ENCODE measurements at places on chromosomes 12 and 14.
A peak's percentile ranks its signal among the peaks of the same experiment; 100 is the strongest.

DNA sequence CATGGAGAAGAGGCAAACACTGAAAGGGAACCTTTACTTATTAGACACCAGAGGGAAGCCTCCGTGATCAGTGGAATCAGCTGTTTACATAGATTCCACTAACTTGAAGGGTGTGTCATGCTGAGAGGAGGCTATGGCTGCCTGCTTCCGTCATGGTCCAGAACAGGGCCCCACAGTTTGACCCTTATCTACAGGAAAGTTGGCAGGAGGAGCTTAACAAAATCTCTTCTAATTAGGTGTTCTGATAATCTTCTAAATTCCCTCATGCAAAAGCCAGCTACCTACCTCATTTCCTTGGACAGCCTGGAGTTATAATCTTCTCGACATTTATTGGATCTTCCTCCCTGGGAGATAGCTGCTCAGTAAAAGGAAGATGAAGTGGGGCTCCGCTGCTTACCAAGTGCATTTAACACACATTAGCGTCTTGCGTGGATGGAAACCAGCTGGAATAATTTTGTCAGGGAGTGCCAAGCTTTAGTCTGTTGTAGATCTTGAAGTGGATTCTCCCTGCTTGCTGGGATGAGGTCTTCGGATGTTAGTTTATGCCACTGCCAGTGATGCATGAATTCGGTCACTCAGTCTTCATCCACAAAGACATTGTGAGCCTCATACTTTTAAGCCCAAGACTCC lies 171.0 kb downstream of the PAH start:
- no peak for ATAC-seq

- no peak for ATAC-seq
Observed at GRCh38 chr12:124867401-124867930, 3.8 kb upstream of the SCARB1 start.

DNA sequence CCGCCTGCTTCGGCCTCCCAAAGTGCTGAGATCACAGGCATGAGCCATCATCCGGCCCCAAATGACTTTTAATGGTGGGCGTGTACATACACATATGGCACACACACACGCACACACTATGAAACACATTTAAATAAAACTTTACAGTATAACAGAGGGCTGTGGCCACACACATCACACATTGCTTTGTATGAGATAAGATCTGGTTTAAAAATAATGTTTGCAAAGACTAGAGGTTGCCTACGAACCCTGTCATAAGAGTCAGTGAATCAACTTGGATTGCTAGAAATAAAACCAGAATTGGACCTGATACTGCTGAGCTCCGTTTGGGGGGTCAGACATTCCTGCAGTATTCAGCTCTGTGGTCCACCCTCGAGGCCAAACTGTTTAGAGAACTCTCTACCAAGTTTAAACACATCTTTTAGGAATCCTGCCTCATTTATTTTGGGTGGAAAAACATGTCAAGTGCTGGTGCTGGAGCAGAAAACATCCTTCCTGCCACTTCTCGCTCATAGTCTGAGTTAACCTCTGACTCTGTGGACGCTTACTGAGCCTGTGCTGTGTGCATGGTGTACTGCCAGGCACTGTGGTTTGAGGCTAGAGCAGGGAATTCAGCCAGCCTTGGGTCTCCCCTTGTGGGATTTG lies 47.8 kb upstream of the EML1 start:
- no peak for ATAC-seq

DNA sequence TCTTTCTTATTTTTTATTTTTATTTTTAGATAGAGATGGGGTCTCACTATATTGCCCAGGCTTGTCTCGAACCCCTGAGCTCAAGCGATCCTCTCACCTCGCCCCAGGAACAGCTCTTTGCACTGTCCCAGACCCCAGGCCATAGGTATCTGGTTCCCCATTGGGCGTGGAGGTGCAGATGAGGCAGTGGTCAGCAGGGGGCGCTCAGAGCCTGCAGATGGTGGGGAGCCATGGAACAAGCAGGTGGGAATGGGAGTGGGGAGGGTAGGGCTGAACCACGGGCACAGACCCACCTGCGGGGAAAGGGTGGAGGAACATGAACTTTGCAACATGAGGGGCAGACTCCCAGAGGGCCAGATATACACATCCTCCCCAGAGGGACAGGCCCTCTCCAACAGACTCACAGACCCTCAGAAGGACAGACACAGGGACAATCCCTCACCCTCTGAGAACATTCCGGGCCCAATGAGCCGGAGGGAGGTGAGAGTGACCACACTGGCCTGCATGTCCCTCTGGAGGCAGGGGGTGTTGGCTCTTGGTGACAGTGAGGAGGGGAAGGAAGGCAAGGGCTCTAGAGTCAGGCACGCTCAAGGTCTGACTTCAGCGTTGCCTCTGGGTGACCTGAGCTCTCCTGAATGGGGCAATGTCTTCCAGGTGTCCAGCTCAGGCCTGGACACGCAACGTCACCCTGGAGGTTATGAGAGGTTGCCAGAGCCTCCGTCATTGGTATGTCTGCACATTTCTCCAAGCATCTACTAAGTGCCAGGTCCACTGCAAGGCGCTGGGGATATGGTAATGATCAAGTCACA lies 34.9 kb downstream of the KRT80 start:
- ATAC-seq = no peak

DNA sequence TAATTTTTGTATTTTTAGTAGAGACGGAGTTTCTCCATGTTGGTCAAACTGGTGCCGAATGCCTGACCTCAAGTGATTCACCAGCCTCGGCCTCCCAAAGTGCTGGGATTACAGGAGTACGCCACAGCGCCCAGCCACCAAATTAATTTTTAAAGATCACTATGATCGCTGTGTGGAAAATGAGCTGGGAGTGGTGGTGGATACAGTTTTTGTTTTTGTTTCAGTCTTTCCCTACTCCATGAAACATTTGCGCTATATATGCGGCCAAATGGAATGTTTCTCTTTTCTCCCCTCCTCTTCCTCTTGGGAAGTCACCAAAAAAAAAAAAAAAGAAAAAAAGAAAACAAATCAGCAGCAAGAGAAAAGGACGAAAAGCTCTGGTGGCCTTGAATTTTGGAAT lies 20.8 kb upstream of the P2RX4 start:
- ATAC-seq = no peak

- ATAC-seq = no peak
Observed at GRCh38 chr14:103045371-103045869, 11.9 kb downstream of the CDC42BPB start.

- no peak for ATAC-seq
Observed at GRCh38 chr12:89072294-89073026, 279.8 kb downstream of the DUSP6 start.

DNA sequence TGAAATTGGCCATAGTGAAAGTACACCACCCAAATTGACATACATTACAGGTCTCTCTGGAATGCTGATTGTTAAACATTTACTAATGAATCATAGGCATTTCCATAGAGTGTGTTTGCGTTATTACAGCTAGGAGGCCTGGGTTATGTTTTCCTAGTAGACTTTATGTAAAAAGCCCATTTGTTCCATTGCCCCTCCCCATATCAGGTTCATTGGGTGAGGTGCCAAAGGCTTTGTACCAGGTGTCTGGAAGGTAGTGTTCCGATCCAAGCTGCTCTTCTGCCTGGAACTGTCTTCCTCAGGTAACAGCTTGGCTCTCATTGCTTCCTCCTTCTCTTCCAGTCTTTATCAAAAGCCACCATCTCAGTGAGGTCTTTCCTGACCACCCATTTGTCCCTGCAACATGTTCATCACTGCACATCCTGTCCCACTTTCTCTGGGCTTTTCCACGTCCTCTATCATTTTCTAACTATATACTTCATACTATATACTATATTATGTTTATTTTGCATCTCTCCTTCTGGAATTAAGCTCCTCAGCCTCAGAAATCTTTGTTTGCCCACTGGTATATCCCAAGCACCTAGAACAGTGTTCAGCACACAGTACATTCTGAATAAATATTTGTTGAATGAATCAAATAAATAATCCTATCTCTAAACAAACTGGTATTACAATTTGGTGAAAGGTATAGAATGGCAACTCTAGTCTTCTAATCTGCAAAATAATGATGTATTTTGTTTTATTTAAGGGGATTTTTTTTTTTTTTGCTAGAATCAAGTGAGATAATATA lies 252.3 kb downstream of the KTN1 start:
- ATAC-seq = no peak

DNA sequence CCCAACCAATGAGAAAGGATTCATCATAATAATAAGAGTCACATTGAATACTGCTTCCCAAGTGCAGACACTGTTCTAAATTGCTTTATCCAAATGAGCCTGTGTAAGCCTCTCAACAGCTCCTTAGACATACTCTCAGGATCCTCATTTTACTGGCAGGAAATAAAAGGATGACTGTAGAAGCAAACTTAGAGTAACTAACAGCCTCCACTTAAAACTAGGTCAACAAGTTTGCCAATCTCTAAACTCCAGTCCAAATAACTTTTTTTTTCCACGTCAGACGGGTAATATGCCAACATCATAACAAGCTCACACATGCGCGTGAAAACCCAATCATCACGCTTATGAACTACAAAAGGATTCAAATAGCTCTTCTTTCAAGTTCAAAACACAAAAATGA lies 15.3 kb upstream of the DPF3 start:
- no peak for ATAC-seq

DNA sequence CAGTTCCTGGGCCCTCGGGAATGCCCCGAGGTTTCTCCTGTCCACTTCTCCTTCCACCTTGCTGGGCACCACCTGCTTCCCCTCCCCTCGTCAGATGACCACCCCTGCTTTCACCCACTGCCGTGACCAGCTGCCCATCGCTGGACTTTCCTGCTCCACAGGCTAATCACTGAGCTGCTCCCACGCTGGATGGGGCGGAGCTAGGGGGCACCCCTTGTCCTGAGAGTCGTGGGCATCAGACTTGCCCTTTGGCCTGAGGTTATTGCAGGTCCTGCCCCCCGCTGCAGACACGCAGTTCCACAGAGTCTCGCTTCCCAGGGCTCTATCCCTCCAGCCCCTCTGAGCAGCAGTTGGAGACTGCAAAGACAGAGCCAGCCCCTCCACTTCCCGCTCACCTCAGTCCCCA lies 427 bp downstream of the SLC6A12 start:
- no peak for ATAC-seq

DNA sequence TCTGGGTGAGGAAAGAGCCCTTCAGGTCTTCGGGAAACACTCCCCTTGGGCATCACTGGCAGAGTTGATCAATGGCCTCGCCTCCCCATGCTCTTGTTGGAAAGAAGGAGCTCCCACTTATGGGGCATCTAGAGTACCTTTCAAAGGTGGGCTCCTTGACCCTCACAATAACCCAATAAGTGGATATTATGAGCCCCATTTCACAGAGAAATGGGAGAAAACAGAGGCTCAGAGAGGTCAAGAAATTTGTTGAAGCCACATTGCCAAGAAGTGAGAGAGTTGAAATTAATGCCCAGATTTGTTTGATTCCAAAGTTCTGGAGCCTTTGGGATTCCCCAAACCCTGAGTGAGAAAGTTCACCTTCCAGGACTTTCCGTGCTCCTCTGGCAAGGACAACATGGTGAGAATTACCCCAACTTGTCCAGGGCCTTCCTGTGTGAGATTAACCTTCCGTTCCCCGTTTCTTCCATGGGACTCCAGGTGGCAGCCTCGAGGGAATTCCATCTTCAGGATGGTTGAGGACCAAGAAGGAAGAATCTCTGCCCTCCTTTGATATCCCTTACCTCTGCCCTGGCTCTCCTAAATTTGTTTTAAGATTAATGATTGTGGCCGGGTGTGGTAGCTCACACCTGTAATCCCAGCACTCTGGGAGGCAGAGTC lies 7.5 kb upstream of the CHD4 start:
- ATAC-seq = no peak

GRCh38 chr14:64885559-64885958 lies 5.9 kb upstream of the SPTB start:
- ATAC-seq = no peak

DNA sequence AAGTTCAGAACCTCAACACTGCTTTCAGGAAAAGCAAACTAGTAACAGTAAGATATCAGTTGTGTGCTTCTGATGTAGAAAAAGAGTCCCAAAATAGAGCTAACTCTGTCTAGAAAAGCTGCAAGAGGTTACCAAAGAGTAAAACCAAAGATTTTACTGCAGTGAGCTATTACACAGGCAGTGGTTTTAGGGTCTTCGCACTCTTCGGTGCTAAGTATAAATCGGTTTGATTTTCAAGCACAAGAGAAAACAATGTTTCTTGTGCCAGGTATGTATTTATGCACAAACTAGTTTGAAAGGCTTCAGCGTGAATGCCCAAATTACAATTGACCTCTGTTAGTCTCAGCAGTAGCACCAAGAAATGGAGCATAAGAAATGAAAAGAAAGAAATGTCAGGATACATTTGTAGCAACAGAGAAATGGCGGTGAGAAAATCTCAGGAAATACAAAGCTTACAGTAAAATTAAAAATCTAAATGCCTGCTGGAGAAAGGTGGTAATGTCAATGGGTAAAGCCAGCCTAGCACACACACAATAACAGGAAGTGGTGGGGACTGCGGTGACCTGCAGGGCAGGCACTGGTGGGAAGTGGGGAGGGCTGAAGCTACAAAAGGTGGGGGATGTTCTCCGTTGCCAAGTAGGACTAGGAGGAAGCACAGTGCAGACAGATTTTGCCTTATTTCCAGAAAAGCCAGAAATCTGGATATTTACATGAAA lies 18.0 kb upstream of the DYRK2 start:
- peak; percentile 96 for ATAC-seq

GRCh38 chr12:120834489-120835303 lies 69.5 kb downstream of the SPPL3 start:
- ATAC-seq = no peak

GRCh38 chr12:92107621-92108131 lies 38.0 kb downstream of the BTG1 start:
- no peak for ATAC-seq

GRCh38 chr12:68269779-68270178 lies 16.4 kb upstream of the IL22 start:
- ATAC-seq = peak; percentile 38

DNA sequence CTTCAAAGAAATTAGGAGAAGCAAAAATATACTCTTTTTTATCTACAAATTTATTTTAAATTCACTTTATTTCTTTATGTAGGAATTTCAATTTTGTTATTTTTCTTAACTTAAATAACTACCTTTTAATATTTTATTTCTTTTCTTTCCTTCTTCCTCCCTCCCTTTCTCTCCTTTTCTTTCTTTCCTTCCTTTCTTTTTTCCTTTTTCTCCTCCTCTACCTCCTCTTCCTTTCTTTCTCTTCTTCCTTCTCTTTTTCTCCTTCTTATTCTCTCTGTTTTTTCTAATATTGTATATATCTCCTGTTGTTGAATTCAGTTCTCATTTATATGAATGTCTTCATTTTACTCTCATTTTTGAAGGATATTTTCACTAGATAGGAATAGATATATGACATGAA lies 127.6 kb downstream of the MIPOL1 start:
- ATAC-seq = no peak

DNA sequence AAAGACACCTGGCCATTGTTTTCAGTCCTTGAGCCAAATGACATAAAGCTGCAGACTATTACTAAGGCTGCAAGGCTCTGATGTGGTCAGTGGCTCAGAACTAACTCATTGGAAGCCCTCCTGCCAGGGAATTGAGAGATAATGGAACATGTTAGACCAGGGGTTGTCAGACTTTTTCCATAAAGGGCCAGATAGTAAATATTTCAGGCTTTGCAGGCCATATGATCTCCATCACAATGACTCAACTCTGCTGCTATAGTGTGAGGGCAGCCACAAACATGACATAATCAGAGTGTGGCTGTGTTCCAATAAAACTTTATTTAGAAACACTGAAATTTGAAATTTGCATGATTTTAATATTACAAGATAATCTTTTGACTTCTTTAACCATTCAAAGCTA lies 140.3 kb downstream of the TMEM30B start:
- no peak for ATAC-seq

- ATAC-seq = no peak
Observed at GRCh38 chr12:76109879-76110278, 25.4 kb upstream of the NAP1L1 start.

GRCh38 chr12:62032870-62033269 lies 227.3 kb upstream of the USP15 start:
- no peak for ATAC-seq
